Ecto neural progenitor cell (in vitro differentiated cells): ENCODE measurements at places on chromosomes 4 and X.

- DNase-seq: no peak
Measured at GRCh38 chrX:24242649-24243175, 71.2 kb downstream of the SUPT20HL2 start.

GRCh38 chr4:113673450-113673849 lies 88.1 kb downstream of the CAMK2D start:
- DNase-seq: peak; percentile 43

DNA sequence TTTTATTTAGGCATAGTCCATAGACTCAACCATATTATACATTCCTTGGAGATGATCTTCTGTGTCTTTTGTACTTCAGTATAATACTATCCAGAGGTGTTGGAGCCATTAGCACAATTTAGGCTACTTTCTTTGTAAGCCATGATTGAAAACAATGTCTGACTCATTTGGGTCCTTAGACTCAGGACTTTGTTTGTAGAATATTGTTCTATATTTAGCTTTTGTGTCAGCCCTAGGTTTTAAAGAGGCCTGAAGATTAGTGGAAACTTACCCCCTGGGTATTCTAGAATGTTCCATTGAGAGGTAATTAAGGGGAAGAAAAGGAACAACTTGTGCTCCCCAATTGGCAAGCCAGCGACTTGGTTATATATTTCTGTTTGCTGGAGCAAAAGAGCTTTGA lies 145.2 kb upstream of the SCML1 start:
- no peak for DNase-seq

- no peak for DNase-seq
Measured at GRCh38 chrX:130718137-130718536, 184.9 kb downstream of the ENOX2 start.

DNA sequence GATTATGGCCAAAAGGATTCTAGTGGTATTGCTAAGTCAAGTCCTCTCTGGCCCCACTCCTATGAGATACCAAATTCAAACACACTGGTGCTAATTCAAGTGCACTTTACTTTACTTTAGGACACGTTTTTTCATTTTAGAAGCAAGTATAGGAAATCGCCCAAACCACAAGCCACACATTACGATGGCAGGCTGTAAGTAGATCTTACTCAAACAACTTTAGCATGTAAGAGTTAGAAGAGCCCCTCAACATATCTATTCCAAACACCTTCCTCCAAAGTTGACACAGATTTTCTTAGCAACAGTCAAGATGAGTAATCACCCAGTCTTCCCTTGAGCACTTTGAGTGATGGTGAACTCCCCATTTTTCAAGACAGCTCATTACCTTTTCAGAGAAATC lies 43.6 kb downstream of the DRD5 start:
- DNase-seq: no peak

DNA sequence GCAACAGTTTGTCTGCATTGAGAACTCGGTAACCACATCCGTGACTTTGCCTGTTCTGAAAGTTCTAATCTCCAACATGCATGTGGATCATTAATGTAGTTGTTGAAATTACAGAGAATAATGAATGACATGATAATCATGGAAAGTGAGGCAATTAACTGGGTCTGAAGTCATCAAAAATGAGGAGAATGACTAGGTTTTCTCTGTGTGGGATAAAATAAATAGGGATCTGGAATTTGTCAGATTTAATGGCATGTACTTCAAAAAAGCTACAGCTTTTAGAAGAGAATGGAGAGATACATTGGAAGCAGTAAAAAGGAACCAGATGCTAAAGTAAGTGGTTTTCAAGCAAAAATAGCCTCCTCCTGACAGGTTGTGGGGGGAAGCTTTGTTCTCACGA lies 59.3 kb downstream of the AFM start:
- DNase-seq: no peak

GRCh38 chrX:37454537-37455285 lies 105.5 kb downstream of the PRRG1 start:
- no peak for DNase-seq

DNA sequence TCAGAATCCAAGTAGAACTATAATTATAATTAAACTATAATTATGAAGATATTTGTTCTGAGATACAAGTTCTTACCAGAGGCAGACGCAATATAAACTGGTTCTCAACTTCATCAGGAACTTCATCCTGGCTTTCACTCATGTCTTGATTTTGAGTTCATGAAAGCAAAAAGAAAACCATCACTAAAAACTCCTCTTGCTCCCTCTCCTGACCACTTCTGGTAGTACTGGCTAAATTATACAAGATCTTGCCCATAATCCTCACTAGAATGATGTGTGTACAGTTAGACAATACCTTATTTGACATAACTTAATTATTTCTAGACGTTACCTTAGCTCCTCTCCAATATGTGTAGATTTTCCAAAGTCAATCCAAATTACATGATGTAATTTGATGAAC lies 3.7 kb downstream of the TAF7L start:
- no peak for DNase-seq

DNA sequence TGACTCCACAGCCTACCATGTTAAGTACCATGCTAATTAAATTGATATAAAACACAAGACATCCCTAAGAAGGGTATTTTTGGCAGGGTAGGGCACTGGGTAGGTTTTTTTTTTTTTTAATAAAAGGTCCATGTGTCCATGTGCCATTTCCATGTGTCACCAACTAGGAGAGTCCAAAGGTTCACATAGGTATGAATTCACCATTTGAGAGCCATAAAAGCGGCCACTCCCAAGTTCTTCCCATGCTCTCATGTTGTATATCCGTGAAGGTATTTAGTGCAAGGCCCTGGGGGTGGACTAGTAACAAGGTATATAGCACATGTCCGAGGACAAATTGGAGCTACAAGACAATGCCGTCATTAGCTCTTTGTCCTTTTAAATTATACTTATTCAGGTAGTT lies 107.3 kb downstream of the PDE5A start:
- no peak for DNase-seq

DNA sequence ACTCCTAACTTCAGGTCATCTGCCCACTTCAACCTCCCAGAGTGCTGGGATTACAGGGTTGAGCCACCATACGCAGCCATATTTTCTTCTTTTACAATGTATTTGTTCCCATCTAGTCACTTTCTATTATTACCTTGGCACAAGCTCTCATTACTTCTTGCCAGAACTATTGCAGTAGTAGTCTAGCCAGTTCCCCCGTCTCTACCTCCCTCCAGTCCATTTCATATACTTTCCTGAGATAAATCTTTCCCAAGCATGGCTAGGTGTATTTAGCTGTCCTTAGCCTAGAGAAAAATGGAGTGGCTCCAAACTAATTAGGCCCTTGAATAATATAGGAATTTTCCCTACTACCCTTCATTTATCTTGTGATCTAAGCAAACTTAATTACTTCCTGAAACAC lies 412.2 kb downstream of the RPA4 start:
- no peak for DNase-seq

DNA sequence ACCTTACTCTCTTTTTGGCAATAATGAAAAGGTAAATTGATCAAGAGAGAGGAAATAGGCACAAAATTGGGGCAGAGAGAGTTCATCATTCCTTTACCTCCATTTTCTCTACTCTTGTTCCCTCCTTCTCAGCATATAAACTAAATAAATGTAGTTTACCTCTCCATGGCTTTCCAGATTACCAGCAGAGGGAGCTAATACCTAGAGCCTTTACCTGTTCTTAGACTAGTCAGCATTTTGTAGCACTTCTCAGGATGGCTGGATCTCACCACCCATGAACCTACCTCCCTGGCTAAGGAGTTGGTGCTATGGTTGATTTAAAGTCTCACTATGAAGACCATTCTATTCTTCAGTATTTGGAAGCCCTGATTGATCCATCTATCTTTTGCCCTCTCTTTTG lies 15.7 kb downstream of the OFD1 start:
- DNase-seq: no peak

- DNase-seq: no peak
Measured at GRCh38 chr4:44806071-44806470, 79.7 kb upstream of the GNPDA2 start.

DNA sequence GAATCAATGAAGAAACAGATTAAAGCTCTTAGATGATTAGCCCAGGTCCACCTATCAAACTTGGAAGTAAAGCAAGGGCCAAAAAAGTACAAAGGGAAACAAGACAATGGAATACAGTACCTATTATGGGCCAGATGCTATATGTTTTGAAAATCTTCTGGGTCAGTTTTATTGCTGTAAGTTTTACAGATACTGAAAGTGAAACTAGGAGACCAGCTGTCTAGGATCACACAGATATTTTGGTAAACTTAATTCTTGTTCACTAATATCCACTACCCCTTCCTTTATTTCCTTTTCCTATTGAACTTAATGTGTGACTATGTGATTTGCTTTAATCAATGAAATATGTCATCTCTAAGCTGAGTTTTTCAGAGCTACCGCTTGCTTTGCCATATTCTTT lies 505.4 kb upstream of the PITX2 start:
- no peak for DNase-seq

DNA sequence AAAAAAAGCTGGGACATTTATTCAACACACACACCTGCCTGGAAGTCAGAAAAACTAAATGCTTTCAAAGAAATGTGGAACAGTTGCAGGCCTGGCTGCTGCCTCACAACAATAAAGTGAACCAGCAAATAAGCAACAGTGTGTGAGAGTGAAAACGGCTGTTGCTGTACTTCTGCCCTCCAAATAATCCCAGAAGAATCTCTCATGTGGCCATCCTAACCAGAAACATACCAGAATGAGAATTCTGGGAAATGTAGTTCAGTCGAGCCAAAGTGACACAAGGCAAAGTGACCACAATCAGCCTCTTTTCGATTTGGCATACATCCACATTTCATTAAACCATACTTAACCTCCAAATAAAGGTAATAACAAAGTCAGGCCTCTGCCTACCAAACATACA lies 204.5 kb downstream of the SLC7A11 start:
- DNase-seq: no peak

- no peak for DNase-seq
Measured at GRCh38 chr4:87881115-87881514, 48.3 kb downstream of the MEPE start.

GRCh38 chr4:149158817-149159216 lies 656.8 kb downstream of the IQCM start:
- no peak for DNase-seq

GRCh38 chr4:54063737-54064316 lies 578 bp downstream of the CHIC2 start:
- peak; percentile 67 for DNase-seq

- DNase-seq: peak; percentile 51
Measured at GRCh38 chr4:112604589-112604988, 32.1 kb downstream of the ZGRF1 start.

DNA sequence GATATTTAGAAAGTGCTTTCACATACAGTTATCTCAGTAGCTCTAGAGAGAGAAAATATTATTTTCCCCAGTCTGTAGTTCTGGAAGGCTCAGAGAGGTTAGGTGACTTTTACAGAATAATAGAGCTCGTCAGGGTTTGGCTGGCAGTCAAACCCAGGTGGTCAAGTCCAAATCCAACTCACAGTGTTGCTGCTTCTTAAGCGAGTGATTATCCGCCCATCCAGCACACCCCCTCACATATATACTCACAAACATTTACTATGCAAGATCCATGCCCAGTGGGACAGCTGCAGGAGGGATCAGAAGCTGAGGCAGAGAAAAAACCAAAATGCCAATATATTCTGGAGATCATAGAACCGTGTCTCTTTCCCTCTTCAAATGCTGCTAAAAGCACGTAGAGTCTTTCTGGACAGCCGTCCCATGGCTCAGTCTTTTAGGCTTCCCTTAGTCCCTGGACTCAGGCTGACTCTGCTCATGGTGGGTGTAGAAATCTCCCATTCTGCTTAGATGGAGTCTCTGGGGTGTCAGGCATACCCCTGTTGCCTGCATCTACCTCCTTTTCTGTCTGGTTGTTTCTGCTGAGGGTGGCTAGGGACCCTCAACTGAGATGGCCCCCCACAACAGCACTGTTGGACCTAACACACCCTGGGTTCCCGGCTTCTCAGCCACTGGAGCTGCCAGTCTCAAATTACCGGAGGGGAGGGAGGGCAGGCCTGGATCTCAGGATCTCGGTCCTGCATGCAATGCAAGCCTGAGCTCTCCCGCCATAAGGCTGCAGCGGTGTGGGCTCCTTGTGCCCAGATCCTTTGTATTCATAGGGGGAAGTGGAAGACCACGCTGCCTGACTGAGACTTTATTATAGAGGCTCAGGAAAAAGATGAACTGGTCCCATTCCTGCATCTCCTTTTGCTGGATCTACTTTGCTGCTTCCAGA lies at the start of gene CHRNA9:
CHRNA9 (plus strand) TSS at position 743 of the 934 bp plus-strand sequence; CDS start at position 878, 135 bp downstream.
- DNase-seq: peak; percentile 64

DNA sequence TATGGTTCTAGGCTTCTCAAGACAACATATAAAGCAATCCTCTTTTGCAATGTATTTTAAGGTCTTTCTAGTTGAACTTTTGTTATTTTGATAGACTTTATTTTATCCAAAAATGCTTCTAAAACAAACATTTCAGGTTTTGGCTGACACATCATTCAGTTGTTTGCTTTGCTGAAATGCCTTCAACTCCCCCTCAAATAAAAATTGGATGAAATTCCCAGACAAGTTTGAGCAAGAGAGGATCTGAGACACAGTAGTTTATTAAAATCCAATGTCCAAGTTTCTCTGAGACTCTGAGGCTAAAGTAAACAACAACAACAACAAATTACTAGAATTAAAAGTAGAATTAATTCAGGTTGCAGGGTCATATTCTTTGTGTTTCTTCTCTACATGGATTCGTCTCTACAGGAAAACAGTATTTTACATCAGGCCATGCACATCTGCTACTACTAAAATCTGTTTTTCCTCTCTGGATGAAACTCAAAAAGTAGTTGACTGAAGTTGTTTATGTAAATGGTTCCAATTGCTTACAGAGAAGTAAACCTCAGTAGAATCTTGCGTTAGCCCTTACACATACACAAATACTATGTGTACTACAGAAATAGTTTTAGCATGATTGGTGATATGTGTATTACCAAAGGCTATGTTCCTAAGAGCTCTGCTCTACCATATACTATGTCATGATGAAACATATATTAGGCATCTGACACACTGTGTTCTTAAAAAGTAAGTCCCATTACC lies 64.9 kb downstream of the PRSS12 start:
- DNase-seq: no peak

DNA sequence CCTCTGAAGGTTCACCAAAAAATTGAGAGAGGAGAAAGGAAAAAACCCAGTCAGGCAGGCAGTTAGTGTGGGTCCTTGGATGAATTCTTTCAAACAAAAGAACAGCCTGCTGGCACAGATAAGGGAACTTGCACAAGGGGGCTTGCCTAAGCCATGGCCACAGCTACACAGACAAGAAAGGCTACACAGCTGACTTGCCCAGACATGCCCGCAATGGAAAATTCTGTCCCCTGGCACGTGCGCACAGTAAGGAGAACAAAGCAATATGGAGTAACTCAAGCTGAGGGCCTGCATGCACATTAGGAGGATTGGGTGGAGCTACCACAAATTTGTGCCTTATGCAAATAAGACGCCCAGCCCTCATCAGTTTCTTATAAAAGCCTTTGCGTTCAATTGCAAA lies 512.5 kb upstream of the HTR2C start:
- no peak for DNase-seq

- no peak for DNase-seq
Measured at GRCh38 chrX:139823806-139824205, 109.0 kb downstream of the ATP11C start.

DNA sequence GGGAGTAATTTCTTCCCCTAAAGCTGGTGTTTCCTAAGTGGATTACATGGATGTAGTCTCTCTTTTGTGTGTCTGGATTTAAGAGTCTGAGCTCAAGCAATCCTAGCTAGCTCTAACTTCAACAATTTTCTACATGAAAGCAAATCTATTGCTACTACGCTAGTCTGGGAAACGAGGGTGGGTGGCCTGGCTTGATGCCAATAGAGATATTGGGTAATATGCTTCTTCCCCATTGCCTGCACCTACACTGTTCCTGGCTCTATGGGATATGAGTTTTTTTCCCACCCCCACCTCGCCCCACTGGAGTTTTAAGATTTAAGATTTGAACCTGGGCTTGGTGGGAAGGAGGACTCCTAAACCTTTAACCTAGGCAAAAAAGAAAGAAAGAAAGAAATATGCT lies 158.8 kb downstream of the RBM46 start:
- no peak for DNase-seq
